Thoracic aorta endothelial cell (primary cell): ENCODE measurements at places on chromosomes 4 and X. TPM values are rescaled to one million over a fixed set of nuclear protein-coding genes. Genes with fewer than 3 reads are reported as not detected.

Gene KLHL13
- total RNA-seq = 19.0 and 22.1 TPM in 2 replicates

Gene TRIM61
- total RNA-seq = 0.14 TPM in 1 of 2 replicates, not detected in the other

Gene P2RY10
- total RNA-seq = not detected in 2 replicates

Gene ACE2
- total RNA-seq = not detected in 2 replicates

Gene GPC4
- total RNA-seq = 0.07 TPM in 1 of 2 replicates, not detected in the other

Gene OTOP1
- not detected in 2 replicates for total RNA-seq

Gene TLL1
- 8.0 and 15.2 TPM in 2 replicates for total RNA-seq

Gene CYSLTR1
- total RNA-seq = not detected in 2 replicates

Gene HTRA3
- total RNA-seq = 1.9 and 3.9 TPM in 2 replicates

Gene SCRG1
- under 0.01 and 0.07 TPM in 2 replicates for total RNA-seq
